ENCODE measurements at places on chromosomes 3 and 15. TPM values are rescaled to one million over a fixed set of nuclear protein-coding genes. Genes with fewer than 3 reads are reported as not detected.

- H3K4me1 ChIP-seq: peaks cover 25% of the 10 kb centered on the region
- H3K36me3 ChIP-seq: no peaks in the 10 kb centered on the region
- no peak for DNase-seq
- no peaks in the 10 kb centered on the region for H3K27me3 ChIP-seq
- no peak overlapping the region for H3K27ac ChIP-seq
These were observed 728.9 kb upstream of the DPPA4 start for GRCh38 chr3:110066206-110066605.

GRCh38 chr15:41773729-41774061 is 589 bp upstream of the MAPKBP1 start:
- H3K4me1 ChIP-seq: peaks cover 50% of the 10 kb centered on the region
- DNase-seq: no peak
- peaks cover 3% of the 10 kb centered on the region for H3K36me3 ChIP-seq
- peak overlapping the region; percentile 96 for H3K27ac ChIP-seq

DNA sequence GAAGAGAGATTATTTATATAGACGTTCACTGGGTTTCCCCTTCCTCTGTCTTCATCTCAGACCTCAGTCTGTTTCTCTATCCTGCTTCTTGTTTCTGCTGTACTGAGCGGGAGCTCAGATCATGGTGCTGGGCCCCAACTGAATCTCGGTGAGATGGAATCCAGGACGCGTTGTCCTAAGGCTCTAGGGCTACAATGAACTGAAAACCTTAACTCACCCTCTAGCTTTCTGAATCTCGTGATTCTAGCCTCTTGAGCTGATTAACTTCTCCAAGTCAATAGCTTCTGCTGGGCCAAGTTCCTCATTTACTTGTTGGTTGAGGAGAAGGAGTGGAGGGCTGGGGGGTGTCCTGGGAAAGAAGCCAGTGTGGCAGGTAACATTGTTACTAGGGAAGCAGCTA is 32.7 kb upstream of the MAP3K13 start:
- H3K36me3 ChIP-seq: no peaks in the 10 kb centered on the region
- DNase-seq: no peak
- H3K27ac ChIP-seq: no peak overlapping the region

DNA sequence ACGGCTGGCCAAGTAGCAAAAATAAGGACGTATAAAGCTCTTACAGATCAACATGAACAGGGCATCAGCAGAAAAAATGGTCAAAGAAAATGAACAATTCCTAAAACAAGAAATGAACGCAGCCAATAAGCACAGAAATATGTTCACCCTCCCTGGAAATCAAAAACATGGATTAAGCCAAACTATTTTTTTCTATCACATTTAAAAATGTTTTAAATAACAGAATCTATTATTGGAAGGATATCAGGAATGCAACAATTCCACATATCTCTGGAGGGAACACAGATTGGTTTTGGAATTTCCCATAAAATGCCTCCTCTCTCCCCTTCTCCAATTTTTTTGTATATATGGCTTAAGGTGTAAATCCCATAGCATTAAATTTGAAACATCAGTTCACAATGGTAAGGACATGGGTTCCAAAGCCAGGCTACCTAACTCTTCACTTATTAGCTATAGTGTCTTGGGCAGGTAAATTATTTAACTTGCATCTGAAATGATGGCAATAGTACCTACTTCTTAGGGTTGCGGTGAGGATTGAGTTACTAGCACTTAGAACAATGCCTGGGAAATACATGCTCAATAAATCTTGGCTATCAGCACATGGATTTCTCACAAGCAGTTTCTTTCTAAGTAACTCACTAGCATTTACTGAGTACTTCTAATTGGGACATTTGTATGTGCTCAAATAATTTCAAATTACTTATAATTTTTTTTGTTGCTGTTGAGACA is 10.1 kb downstream of the UACA start:
- peak overlapping the region; percentile 27 for H3K27ac ChIP-seq
- no peaks in the 10 kb centered on the region for H3K27me3 ChIP-seq
- peaks cover 79% of the 10 kb centered on the region for H3K4me1 ChIP-seq
- no peak for DNase-seq
- H3K4me3 ChIP-seq: no peak overlapping the region

- H3K4me3 ChIP-seq: peak overlapping the region; percentile 26
- DNase-seq: no peak
- H3K36me3 ChIP-seq: no peaks in the 10 kb centered on the region
- H3K27ac ChIP-seq: no peak overlapping the region
- H3K4me1 ChIP-seq: peaks cover 18% of the 10 kb centered on the region
These were observed 1.2 kb upstream of the TMEM158 start for GRCh38 chr3:45227071-45227820.

DNA sequence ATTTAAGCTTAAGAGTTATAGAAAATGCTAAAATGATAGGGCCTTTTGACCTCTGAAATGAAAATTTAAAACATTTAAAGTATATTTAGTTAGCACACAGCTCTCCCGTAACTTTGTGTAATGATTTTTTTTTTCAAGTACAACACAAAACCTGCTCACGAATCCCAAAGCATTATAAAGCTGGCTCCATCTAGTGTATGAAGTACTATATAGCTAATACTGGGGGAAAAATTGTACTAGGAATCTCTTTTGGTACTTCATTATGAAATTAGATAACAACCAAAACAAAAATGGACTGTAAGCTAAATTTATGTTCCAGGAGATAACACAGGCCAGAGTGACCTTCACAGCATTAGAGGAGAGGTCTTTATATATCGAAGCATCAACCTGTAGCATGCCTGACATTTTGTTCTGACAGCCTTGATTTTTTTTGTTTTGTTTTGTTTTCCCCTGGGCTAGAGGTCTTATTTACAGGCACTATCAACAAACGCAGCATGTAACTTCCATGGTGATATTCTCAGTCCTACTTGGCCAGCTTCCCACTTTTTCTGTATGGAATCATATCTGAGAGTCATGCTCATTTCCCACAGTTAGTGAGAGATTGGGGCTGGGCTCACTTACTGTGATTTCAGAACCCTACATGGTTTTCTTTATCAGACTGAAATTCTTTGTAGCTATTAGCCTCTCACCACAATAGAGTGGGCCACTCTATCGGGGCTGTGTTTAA is 116.3 kb downstream of the MITF start:
- peaks cover 9% of the 10 kb centered on the region for H3K4me1 ChIP-seq
- no peak overlapping the region for H3K4me3 ChIP-seq
- no peak overlapping the region for H3K27ac ChIP-seq
- no peaks in the 10 kb centered on the region for H3K36me3 ChIP-seq

DNA sequence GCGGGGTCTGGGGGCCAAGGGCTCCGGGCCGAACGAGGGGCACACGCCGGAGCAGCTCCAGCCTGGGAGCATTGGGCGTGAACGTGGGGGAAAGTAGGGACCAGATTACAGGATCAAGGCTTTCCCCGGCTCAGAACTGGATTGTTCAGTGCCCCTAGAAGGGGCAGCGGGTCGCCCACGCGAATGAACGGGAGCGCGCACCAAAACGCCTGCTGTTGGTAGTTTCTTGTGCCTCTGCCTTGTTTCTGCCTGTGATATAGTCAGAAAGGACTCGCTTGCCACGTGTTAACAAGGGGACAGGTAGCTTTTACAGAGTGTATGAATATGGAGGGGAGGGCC is 1.1 kb downstream of the CASR start:
- peaks cover 44% of the 10 kb centered on the region for H3K27me3 ChIP-seq
- H3K4me3 ChIP-seq: no peak overlapping the region
- no peak for DNase-seq
- no peak overlapping the region for H3K27ac ChIP-seq

GRCh38 chr15:40743921-40744814 is 10.9 kb downstream of the RMDN3 start:
- H3K4me3 ChIP-seq: no peak overlapping the region
- no peak for DNase-seq
- H3K27ac ChIP-seq: no peak overlapping the region
- peaks cover 19% of the 10 kb centered on the region for H3K36me3 ChIP-seq
- no peaks in the 10 kb centered on the region for H3K27me3 ChIP-seq
- H3K4me1 ChIP-seq: peaks cover 11% of the 10 kb centered on the region

GRCh38 chr15:78182336-78182700 is 33.2 kb downstream of the IDH3A start:
- peaks cover 16% of the 10 kb centered on the region for H3K27me3 ChIP-seq
- H3K4me3 ChIP-seq: no peak overlapping the region
- no peaks in the 10 kb centered on the region for H3K4me1 ChIP-seq
- H3K36me3 ChIP-seq: no peaks in the 10 kb centered on the region
- peak; percentile 49 for DNase-seq

GRCh38 chr3:157129803-157130466 is 30.0 kb downstream of the CCNL1 start:
- DNase-seq: no peak
- peaks cover 53% of the 10 kb centered on the region for H3K4me1 ChIP-seq
- no peaks in the 10 kb centered on the region for H3K36me3 ChIP-seq
- H3K27me3 ChIP-seq: no peaks in the 10 kb centered on the region
- H3K4me3 ChIP-seq: peak overlapping the region; percentile 42

DNA sequence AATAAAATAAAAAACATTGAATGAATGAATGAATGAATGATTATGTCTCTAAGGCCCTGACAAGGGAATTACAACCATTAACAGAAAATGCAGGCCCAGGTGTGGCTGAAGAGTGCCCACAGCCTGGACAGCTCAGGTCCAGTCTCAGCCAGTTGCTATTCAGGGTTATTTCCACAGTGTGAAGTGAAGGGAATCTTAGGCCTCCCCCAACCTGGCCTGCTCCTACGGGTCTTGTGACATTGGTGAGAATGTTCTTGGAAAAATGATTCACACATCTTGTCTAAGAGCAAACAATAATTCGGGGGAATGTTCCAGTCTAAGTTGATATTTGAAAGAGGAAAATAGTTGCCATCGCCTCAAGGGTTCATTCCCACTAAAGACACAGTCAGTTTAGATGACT is 37.0 kb downstream of the MINDY4B start:
- H3K27ac ChIP-seq: no peak overlapping the region
- no peak overlapping the region for H3K4me3 ChIP-seq
- DNase-seq: no peak
- H3K36me3 ChIP-seq: no peaks in the 10 kb centered on the region
- H3K4me1 ChIP-seq: peaks cover 2% of the 10 kb centered on the region

GRCh38 chr3:158451405-158452055 is 119.5 kb upstream of the MLF1 start:
- no peaks in the 10 kb centered on the region for H3K27me3 ChIP-seq
- no peak overlapping the region for H3K27ac ChIP-seq
- no peak for DNase-seq
- H3K4me3 ChIP-seq: no peak overlapping the region
- peaks cover 10% of the 10 kb centered on the region for H3K4me1 ChIP-seq

DNA sequence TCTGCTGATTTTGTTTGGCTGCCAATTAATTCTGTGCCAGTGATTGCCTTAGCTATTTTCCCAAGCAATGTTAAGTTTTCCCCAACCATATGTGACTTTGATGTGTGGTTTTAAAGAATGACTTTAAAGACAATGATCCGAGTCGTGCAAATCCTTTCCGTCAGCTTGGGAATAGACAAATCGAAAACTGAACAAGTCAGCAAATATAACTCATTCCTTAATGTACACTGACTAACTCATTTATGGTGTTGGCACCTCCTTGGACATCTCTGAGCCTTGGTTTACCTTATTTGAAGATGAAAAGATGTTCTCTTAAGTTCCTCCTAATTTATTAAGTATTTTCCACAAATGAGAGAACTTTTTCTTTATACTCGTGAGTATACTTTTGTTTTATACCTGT is 249.4 kb upstream of the SLCO3A1 start:
- no peak for DNase-seq
- H3K4me3 ChIP-seq: no peak overlapping the region
- peaks cover 3% of the 10 kb centered on the region for H3K27me3 ChIP-seq
- no peak overlapping the region for H3K27ac ChIP-seq

DNA sequence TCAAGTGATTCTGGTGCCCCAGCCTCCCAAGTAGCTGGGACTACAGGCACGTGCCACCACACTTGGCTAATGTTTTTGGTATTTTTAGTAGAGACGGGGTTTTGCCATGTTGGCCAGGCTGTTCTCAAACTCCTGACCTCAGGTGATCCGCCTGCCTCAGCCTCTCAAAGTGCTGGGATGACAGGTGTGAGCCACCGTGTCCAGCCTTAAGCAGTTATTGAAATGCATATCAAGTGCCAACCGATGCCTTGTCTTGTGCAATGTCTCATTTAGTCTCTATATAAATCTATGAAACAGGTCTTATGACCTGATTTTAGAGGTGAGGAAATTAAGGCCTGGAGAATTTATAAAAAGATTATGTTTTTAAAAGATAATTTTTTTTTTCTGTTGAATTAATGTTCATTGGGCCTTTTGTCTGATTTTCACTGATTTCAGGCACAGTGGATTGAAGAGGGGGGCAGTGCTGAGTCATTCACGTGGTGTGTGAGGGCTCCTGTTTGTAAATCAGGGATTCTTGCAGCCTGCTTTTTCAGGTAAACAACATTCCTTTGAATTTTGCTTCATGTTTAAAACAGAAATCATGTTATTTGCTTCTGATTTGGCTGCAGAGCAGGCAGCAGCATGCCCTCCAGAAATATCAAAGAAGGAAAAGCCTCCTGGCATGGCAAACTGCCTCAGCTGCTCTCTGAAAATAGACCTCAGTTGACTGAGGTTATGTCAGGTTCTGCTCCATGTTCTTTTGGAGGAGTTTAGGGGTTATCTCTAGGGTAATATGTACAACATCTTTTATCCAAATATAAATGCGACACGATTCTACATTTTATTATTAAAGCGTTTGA is 407.0 kb upstream of the RGMA start:
- DNase-seq: no peak
- no peak overlapping the region for H3K27ac ChIP-seq
- no peak overlapping the region for H3K4me3 ChIP-seq
- peaks cover 49% of the 10 kb centered on the region for H3K4me1 ChIP-seq
- H3K36me3 ChIP-seq: no peaks in the 10 kb centered on the region

- H3K27ac ChIP-seq: no peak overlapping the region
- no peaks in the 10 kb centered on the region for H3K36me3 ChIP-seq
- no peak for DNase-seq
- H3K4me1 ChIP-seq: no peaks in the 10 kb centered on the region
- no peak overlapping the region for H3K4me3 ChIP-seq
These were observed 38.1 kb downstream of the UBE2E2 start for GRCh38 chr3:23241256-23241655.

DNA sequence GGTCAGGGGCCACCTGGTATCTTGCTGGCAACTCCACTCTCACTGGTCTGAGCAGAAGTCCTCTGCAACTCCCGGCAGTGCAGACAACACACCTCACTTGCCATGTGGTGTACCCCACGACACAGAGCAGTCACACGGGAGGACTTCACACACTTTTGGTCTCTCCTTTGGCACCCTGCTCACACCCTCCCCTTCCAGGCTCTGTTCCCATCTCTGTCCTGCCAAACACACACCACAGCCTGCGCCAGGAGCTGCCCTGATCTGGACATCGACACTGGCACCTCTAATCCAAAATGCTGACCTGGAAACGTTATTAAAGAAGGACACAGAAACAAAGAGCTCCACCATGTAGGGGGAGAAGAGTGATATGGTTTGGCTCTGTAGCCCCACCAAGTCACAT is 57.2 kb downstream of the SLC41A3 start:
- DNase-seq: no peak
- H3K36me3 ChIP-seq: peaks cover 42% of the 10 kb centered on the region
- no peak overlapping the region for H3K4me3 ChIP-seq
- H3K27me3 ChIP-seq: no peaks in the 10 kb centered on the region
- no peaks in the 10 kb centered on the region for H3K4me1 ChIP-seq

The ZPLD1 gene
- total RNA-seq: not detected

GRCh38 chr3:32592696-32593353 is 22.2 kb upstream of the DYNC1LI1 start:
- H3K36me3 ChIP-seq: no peaks in the 10 kb centered on the region
- no peak overlapping the region for H3K4me3 ChIP-seq
- no peak for DNase-seq
- peak overlapping the region; percentile 46 for H3K27ac ChIP-seq

The DPPA2 gene
- total RNA-seq: not detected

- no peaks in the 10 kb centered on the region for H3K4me1 ChIP-seq
- H3K27ac ChIP-seq: no peak overlapping the region
- H3K4me3 ChIP-seq: no peak overlapping the region
- H3K27me3 ChIP-seq: peaks cover 15% of the 10 kb centered on the region
- no peaks in the 10 kb centered on the region for H3K36me3 ChIP-seq
These were observed 40.0 kb downstream of the SLC6A11 start for GRCh38 chr3:10855871-10856662.
